Central memory CD4-positive, alpha-beta T cell (primary cell): ENCODE measurements at places on chromosomes 11 and 22.

GRCh38 chr11:79352349-79352703 lies 88.5 kb downstream of the TENM4 start:
- DNase-seq = no peak

DNA sequence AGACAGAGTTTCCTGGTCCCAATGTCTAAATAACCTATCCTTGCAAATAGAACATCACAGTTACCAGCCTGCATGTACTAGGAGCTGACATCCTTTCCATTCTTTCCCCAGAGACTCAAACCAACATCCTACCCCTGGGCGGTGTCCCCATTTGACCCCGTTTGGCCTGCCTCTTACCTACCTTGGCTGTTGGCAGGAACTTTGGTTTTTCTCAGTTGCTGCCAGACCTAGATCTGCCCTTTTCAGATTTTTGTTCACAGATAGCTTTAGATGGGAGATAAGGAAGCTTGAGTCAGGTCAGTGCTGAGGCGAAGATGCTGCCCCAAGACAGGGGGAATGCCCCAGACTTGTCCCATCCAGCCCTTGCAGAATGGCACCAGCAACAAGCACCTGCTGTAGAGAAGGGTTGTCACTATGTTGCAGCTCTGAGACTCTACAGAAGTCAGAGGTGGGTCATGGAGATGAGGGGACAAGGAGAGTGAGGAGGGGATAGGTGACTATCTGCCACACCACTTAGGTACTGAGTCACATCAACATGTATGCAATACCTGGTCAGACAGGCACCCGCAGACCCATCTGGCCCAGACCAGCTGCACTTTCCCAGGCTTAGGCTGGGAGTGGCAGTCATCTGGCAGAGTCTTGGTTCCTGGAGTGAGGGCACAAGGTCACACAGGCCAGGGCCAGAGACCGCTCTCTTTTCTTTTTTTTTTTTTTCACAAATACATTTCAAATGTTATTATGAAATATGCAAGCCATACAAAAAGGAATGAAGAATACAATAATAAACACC lies 61.5 kb upstream of the POU2AF1 start:
- no peak for DNase-seq

GRCh38 chr11:132087148-132087547 lies 716.7 kb downstream of the NTM start:
- no peak for DNase-seq

DNA sequence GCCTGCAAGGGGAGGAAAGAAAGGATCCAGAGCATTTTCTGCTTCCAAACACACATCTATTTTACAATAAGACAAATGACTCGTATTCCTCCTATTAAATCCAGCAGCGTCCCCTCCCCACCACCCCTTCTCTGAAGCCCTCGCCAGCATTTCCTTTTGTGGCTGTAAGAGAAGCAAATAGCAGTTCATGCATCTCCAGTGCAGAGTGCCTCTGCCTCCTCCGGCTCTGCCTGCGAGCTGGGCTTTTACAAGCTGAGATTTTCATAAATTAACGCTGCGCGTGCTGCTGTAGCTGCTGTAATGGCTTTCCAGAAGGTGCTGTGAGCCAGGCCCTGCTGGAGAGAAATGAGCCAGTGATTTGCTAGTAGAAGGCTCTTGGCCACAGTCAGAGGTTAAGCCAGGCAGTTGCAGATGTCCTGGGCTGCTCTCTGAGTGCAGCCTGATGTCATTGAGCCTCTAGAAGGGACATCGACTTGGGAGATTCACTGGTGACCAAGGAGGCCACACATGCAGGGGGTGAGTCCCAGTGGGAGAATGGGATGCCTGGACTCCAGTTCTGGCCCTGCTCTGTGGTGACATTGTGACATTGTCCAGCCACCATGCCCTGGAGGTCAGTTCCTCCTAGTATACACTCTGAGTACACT lies 134.5 kb upstream of the NAV2 start:
- DNase-seq = no peak

GRCh38 chr22:29569011-29569678 lies 11.8 kb downstream of the NIPSNAP1 start:
- DNase-seq = no peak
